Stimulated activated memory B cell treated with anti-CD40 and anti-IgM and Interleukin-4, amounts not matched to agents 10 μg/mL and 1 μg/mL and 100 μg/mL, for 72 hours (primary cell): ENCODE measurements at places on chromosomes 6 and 20.

DNA sequence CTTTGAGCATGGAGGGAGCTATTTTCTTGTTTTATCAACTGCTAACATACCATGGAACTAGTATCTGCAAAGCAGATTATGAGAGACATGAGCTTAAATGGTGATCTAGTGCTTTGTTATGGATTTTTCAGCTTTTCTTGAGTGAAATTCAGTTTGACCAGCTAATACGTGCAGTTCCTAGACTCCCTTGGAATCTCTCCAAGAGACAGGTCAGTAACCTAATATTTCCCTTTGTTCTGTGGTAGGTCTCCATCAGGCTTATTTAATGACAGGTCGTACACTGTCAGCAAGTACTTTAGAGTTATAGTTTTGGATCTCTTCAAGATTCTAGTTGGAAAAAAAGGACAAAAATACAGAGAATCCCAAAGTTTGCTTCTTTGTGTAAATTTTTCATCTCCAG is 43.9 kb downstream of the HDAC2 start:
- ATAC-seq = no peak

GRCh38 chr20:33727806-33728205 is 4.0 kb upstream of the ZNF341 start:
- ATAC-seq = no peak

DNA sequence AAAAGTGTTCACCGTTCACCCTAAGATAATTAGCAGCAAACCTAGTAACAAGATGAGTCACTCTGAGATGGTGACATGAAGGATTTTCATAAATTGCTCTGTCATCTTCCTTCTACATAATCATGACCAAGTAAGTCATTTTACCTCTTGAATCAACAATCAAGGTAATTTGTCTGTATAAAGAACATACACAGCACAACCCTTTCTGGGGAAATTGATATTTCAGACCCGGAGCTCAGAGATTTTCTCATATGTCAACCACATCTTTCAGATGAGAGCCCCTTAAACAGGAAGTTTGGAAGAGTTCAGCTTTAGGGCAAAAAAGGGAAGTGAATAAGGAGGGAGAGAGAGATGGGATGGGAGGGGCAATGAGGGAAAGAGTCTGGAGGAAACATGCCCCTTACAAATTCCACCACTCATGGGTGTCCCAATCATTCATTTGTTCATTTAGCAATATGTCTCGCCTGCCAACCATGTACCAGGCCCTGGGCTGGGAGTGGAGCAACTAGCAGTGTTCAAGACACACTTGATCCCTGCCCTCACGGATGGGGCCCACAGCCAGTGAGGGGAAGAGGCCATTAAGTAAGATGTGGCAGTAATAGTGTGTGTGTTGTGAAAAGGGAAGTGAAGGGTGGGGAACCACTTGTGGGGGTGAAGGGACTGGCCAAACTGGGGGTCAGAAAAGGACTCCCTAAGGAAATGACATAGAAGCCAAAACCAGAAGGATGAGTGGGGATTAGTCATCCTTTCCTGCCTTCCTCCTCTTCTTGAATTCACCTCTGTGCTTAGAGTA is 190.9 kb downstream of the MAFB start:
- ATAC-seq = peak; percentile 78

GRCh38 chr6:82971877-82972460 is 93.7 kb downstream of the UBE3D start:
- no peak for ATAC-seq

DNA sequence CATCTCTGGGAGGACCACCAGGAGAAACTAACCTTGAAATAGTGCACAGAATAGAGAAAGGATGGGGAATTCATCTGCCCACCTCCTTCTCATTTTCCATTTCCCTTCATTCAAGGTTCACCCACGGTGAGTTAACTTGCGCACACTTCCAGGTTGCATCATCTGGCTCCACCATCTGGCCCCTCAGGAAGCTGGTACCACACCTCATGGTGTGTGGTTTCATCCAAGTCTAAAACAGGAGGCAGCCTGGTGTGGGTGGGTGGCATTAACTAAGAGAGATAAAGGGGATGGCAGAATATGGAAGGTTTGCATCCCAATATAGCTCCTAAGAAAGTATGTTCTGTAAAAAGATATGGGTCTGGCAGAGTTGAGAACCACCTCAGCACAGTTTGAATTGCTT is 3.8 kb downstream of the ZNF334 start:
- no peak for ATAC-seq

DNA sequence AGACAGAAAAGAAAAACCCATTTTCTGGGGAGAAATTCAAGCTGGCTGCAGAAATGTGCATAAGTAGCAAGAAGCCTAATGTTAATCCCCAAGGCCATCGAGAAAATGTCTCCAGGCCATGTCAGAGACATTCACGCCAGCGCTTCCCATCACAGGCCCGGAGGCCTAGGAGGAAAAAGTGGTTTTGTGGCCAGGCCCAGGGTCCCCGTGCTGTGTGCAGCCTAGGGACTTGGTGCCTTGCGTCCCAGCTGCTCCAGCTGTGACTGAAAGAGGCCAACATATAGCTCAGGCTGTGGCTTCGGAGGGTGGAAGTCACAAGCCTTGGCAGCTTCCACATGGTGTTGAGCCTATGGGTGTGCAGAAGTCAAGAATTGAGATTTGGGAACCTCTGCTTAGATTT is 10.9 kb downstream of the IFNGR1 start:
- no peak for ATAC-seq

DNA sequence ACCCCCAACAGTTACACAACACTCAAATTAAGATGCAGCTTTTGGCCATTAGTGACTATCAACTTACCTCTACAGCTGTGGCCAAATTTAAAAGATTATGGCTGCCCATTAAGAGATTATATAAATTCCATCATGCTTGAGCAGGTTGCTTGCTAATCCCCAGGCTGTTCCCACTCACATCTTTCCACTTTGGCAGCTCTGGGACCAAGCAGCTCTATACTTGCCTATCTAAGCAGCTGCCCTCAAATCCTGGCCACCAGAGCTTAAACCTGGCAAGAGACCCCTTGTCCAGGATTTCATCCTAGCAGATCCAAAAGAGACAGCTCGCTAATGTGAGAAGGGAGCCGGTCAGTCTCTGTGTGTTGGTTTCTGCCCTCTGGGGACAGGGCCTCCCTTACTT is 127.9 kb downstream of the SLC23A2 start:
- no peak for ATAC-seq

GRCh38 chr6:115360602-115361325 is 699.9 kb downstream of the FRK start:
- ATAC-seq = no peak

GRCh38 chr20:45366631-45367030 is 3.7 kb downstream of the SYS1 start:
- ATAC-seq = no peak
